Activated CD8-positive, alpha-beta memory T cell treated with anti-CD3 and anti-CD28 coated beads for 24 hours (primary cell): ENCODE measurements at places on chromosomes 13 and 19.

DNA sequence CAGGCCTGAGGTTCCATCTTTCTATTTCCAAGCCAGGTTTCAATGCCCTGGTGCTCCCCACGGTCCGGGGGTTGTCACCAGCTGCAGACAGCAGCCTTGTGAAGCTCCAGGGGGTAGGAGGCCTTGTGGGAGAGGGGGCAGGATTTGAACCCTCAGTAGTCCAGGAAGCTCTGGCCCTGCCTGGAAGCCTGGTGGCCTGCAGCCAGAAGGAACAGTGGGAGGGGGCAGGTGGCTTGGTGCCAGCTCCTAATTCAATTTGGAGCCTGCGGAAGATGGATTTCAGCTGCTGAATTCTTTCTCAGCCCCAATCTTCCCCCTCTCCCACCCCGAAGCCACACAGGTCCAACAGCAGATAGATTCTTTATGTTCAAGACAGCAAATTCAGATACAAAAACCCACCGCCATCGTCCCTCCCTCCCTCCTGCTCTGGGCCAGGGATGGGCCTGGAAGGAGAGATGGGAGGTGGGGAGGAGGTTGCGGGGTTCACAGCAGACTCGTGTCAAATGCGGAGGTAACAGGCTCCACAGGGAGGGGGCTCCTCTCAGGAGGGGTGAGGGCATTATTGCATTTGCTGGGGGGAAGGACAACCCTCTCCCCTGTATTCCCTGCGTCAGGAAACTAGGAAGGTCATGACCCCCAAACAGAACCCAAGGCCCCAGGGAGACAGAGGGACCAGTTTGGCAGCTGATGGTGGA, 2.4 kb upstream of the PTGER1 start:
- DNase-seq: no peak

DNA sequence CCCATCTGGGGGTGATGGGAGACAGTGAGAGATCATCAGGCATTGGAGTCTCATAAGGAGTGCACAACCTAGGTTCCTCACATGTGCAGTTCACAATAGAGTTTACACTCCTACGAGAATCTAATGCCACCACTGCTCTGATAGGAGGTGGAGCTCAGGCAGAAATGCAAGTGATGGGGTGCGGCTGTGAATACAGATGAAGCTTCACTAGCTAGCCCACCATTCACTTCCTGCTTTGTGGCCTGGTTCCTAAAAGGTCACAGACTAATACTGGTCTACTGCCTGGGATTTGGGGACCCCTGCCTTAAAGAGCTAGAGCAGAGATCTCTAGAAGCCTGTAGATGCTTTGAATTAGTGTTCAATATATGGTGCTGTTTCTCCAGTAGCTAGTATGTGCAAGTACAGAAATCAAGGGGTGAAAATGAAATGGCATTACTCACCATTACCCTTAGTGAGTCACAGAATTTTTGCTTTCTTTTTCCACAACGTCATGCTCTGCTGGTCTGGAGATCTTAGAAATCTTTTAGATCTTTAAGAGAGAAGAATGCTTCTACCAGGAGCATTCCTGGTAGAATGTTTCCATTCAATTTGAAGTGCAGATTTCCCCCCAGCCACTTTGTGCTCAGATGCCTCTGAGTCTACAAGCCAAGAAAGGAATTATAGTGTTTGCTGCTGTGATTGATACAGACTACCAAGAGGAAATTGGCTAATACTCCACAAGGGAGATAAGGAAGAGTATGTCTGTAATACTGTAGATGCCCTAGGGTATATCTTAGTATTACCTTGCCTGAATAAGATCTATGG, 2301.2 kb downstream of the PCDH9 start:
- no peak for DNase-seq

- DNase-seq: no peak
Measured at GRCh38 chr19:41324231-41324702, 14.3 kb downstream of the CCDC97 start.

DNA sequence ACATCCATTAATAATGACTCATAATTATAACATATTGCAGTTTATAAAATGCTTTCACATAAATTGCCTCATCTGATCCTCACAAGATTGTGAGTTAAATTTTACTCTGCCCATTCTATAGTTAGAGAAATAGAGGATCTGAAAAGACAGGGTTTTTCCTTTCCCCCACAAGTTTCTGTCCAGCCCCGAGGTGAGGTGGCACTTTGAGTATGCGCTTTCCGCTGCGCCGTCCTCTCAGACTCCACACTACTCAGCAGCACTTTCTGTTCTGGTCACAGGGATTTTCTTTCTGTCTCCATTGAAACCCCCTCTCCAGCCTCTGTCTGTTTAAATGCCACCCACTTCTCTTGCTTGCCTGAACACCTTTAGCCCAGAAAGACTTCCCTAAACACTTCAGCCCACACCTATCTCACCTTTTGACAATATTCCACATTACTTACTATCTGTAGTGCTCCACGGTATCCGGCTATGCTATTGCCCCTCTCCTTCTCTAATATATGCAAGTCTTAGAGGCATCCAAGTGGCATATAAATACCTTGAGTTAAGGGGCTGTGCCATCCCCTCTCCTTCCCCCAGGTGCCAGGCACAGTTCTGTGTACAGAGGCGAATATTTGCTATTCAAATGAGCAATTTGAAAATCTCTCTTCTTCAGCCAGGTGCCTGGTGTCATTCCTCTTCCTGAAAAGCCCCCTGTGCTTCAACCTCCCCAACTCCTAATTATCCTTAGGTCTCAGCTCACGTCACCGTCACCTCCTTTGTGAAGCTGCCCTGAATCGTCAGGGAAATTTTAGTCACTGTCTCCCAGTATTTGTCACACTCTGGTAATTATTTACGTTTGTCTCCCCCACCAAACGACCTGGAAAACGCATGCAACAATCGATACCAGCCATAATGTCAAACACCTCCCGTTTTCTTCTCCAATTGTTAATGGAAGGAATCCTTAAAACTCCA, 268.7 kb downstream of the NHLRC3 start:
- no peak for DNase-seq

- peak; percentile 66 for DNase-seq
Measured at GRCh38 chr13:60267498-60268202, 103.9 kb upstream of the DIAPH3 start.

DNA sequence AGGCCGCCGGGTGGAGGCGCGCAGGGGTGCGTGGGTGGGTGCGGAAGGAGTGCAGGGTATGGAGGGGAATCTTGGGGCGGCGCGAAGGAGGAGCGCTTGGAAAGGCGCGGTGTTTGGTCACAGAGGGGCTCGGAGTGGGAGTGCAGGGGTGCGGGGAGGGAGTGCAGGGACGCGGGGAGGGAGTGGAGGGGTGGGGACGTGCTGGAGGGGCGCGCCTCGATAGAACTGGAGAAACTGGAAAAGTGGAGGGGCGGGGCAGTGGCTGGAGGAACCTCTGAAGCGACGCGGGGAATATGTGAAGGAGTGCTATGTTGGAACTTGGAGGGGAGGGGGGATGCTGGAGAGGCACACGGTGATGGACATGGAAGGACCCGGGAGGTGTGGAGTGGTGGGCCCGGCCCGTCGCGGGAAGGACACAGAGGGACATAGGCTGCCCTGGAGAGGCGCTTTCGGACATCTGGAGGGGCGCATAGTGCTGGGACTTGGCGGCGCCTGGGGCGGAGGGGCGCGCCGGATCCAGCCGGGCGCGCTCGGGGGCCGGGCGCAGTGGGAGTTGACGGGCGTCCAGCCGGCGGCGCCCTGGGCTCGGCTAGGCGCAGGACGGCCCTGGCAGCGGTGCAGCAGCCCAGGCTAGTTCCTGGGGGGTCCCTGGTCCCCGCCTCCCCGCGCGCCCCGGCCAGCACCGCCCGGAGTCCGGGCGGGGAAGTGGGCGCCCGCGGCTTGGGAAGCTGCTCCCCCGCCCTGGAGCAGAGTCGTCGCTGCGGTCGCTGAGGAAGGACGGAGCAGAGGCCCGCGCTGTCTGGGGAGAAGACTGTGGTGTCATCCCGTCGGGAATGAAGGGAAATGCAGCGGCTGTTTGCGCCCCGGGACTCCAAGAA, 20.8 kb upstream of the SGCG start:
- DNase-seq: no peak

DNA sequence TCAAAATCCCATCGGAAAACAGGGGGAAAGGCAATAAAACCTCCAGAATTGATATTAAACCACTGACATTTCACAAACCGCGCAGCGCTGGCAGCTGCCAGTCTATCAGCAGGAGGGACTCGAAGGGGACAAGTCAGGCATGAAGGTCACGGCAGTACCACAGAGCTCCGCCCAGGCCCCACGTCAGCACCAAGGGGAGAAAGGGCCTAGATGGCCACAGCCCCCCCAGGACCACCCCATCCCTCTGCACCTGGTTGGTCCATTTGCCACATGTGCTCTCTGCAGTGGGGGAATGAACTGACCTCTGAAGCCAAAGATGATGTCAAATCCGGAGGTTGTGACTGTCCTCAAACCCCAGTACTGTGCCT, 9.5 kb upstream of the VSTM2B start:
- no peak for DNase-seq

GRCh38 chr13:26228096-26228495, 6.0 kb upstream of the RNF6 start:
- DNase-seq: no peak

GRCh38 chr19:45591638-45592005, 7.0 kb upstream of the OPA3 start:
- no peak for DNase-seq

DNA sequence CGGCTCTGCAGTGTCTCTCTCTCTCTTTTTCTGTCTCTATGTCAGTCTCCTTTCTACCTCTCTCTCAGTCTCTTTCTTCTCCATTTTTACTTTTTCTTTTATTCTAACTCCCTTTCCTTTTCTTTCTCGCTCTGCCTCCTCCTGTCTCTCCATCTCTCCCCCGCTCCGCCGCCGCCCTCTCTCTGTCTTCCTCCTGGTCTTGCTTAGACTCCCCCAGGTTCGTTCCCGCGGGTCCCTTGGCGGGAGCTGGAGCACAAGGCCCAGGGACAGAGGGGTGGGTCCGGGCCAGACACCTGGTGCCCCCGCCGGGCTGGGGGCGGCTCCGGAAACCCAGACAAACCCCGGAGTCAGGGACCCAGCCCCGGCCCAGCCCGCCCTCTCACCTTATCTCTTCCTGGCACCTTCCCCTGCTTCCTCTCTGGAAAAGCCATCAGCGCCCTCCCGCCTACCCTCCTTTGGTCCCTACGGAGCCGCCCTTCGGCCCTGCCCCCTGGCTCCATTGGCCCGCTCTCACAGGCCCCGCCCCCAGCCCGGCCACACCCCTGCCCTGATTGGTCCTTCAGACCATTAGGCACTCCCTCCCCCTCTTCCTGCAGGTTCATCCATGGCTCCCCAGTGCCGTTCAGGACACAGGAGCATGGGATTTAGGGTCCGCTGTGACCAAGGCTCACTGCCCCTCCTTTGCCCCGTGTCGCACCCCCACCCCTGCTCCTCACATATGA, 15.4 kb upstream of the NOP53 start:
- peak; percentile 70 for DNase-seq

GRCh38 chr19:14408491-14409145, 10.5 kb downstream of the DDX39A start:
- no peak for DNase-seq

DNA sequence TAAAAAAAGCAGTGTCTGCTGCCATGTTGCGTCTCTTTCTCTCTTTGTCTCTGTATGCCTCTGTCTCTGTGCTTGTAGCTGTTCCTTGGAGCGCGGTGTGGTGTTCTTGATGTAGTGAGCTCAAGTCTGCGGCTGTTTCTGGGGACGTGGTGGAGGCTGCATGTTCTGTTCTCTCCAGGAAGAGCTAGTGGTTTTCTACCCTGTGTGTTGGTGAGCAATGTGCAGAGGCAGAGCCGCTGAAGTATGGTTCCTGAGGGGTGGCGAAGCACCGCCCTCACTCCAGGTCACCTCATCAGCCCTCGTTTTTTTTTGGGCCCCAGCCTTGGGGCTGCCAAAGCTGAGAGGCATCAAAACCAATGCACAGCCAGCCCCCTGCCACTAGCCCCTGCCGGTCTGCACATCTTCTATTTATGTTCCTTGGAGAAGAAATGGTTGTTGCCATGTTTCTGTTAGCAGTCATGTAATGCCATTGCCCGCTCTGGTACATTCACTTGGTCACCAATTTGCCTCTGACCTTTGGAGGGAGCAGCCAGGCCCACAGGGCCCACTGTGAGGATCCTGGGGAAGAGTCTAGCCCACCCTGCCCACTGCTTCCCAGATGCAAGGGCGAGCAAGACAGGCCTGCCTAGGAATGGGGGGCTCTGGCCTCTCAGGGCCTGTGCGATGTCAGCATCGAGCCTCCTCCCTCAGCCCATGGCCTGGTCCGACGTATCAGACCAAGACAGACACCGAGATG, 7.2 kb downstream of the HNRNPL start:
- peak; percentile 71 for DNase-seq

- DNase-seq: peak; percentile 82
Measured at GRCh38 chr19:45455707-45456499, 11.9 kb upstream of the FOSB start.

DNA sequence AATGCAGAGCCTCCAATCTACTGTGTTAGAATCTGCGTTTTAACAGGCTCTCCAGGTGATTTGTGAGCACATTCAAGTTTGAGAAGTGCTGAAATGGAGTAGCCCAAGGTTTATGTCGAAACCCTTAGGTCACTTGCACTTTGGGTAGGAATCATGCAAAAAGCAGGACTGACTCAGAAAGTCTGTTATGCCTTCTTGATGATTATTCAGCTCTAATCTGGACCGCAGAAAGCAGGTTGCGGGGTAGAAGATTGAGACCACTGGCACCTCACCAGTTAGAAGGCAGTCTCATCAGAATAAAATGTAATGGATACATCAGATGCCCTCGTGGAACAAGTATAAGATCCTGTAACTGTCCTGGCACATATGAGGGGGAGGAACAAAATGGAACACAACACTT, 326.3 kb downstream of the DCLK1 start:
- DNase-seq: no peak

GRCh38 chr13:23794267-23795161, 94.7 kb downstream of the MIPEP start:
- DNase-seq: no peak

GRCh38 chr19:7636317-7636690, 606 bp upstream of the STXBP2 start:
- no peak for DNase-seq

- no peak for DNase-seq
Measured at GRCh38 chr19:34960940-34961679, 2.9 kb downstream of the ZNF792 start.

DNA sequence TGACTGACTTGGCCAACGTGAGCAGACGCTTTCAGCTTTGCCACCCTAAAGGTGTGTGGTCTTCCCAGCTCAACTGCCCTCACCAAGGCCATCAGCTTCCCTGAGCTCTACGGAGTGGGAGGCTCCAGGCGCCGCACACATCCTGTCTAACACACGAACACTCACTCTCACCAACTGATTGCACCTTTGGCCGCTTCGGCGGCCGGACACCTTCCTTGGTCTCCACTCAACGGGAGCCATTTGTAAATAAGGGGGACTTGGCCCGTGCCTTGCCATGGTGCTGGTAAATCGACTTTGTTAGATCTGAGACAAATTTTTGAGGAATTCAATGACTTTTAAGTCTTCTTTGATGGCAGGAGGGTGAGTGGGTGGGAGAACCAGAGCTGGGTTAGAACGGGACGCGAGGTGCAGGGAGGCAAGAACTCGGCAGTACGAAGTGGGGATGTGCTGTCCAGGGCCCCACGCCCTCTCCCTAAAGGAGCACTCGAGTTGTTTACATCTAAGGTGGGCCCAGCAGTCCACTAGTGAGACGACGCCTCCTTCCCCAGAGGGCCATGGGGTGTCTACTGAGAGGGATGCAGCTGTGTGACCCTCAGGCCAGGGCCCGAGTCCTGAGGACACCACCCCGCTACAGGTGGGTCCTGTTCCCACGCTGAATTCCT, 4.4 kb downstream of the C13orf46 start:
- DNase-seq: no peak
